Skeletal muscle cell (primary cell): ENCODE measurements at places on chromosomes 2 and 18.

DNA sequence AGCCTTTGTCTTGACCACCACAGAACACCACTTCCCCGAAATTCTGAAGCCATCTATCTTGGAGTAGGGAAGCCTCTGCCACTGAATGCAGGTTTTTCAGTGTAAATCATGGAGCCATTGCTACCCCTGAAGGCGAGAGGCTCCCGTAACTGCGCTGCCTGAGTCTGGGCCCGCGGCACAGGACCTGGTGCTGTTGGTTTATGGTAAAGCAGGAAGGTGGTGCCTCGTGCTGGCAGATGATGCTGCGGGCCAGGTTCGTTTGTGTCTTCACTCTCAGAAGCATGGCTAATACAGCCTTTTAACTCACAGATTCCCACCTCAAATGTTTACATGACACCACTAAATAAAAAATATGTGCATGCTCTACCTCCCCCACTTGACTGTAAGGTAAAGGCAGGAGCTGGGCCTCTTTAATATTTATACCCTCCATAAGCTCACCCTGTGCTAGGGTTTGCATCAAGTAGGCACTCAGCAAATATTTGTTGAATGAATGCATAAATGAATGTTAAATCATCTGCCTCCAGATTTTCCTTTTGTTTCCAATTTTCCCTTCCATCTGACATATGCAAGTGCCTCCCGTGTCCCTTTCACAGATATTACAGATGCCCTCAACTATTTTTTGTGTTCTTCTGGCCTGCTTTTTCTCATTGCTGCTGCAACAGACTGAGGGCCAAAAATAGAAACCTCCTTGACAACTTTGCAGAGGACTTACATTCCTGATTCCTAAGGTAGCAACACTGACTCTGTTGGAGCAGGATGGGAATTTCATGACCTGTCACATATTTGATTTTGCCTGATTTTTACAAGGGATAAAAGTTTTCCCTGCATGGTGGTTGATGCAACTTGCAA lies 83.5 kb upstream of the CPO start:
- no peak for DNase-seq

GRCh38 chr18:13427354-13427753 lies 208.8 kb downstream of the LDLRAD4 start:
- no peak for DNase-seq

GRCh38 chr2:138078153-138078552 lies 113.9 kb downstream of the HNMT start:
- DNase-seq, result no peak

DNA sequence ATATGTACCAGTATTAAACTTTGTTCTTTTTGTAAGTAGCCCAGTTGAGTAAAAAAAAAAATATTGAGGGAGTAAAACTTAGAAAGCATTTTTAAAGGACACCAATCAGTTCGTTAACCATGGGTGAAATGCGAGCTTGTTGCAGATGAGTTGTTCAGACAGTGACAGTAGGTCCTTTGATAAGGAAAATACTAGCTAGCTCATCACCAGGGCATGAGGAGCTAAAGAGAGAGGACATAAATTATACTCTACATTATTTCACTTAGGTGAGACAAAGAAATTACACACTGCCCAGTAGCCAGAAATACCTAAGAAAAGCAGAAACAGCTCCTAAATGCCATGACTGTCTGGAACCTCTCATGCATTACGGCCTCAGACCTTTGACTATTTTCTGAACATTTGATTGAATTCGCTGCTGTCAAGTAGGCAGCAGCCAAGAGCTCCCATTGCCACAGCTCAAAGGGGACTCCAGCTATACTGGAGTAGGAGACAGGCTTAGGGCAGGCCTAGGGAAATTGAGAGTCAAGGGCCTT lies 2.6 kb upstream of the HNRNPLL start:
- DNase-seq, result no peak

GRCh38 chr18:58402951-58403702 lies 225.8 kb downstream of the ALPK2 start:
- no peak for DNase-seq

- peak; percentile 45 for DNase-seq
Observed at GRCh38 chr2:233413559-233414272, 59.4 kb downstream of the DGKD start.

GRCh38 chr2:129877795-129878775 lies 101.4 kb upstream of the RAB6C start:
- peak; percentile 17 for DNase-seq

DNA sequence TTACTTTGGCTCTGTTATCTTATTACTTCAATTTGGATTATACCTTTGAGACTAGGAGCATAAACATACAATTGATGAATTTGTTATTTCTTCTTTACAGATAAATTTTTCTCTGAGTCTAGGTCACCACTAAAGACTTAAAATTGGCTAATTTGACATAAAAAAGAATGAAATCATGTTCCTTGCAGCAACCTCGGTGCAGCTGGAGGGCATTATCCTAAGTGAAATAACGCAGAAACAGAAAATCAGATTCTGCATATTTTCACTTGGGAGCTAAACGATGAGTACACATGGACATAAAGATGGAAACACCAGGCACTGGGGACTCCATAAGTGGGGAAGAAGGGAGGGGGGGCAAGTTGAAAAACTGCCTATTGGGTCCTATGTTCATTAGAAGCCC lies 172.8 kb upstream of the SESTD1 start:
- no peak for DNase-seq

DNA sequence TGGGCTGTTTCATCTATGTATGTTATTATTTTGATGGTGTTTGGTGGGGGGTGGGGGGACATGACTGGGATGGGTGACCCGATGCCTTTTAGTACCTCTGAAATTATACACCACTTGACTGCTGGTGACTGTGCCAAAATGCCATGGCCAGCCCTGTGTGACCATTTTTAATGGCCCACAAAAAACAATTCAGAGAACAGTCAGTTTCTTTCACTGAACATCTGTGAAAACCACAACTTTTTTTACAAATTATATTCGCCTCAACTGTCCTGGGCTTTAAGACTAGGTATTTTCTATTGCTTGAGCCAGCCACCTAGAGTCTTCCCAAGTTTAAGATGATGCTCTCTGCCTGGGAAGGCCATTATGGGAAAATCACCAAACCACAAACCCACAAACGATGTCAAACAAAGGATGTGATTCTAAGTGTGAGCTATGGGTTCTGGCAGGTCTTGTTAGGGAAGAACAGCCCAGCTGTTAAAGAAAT lies 33.9 kb downstream of the FN1 start:
- DNase-seq, result peak; percentile 65

DNA sequence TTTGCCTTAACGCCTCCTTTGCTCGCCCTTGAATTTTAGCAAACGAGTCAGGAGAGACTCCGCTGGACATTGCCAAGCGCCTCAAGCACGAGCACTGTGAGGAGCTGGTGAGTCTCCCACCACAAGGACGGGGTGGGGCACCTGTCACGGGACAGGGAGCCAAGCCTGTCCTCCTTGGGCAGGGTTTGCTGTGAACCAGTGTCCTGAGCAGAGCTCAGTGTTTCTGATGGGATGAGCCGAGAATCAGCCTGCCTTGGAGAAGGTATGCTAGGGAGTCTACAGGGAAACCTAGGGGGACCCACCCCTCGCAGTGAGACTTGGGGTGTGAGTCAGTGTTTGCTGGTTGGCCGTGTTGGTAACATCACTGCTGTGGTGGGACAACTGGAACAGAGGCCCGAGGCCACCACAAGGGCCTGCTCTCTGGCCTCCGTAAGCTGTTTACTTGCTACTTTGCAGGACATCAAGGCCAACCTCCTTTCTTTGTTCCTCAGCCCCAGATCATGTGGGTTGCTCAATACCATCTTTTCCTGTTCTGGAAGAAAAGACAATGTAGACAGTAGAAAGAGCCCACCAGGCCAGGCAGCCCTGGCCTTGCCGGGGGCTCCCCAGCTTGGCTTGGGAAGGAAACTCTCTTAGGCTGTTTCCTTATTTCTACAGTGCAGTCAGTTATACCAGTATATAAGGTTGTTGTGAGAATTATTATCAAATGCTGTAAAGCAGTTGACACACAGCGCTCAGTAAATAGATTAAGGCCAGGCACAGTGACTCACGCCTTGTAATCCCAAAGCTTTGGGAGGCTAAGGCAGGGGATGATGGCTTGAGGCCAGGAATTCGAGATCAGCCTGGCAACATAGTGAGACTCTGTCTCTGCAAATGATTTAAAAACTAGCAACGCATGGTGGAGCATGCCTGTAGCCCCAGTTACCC lies 42.4 kb downstream of the ITGB1BP1 start:
- peak; percentile 74 for DNase-seq

GRCh38 chr2:220071696-220072095 lies 444.3 kb downstream of the SLC4A3 start:
- DNase-seq, result no peak

GRCh38 chr2:165114346-165114939 lies 89.4 kb downstream of the SCN3A start:
- DNase-seq, result peak; percentile 32

GRCh38 chr18:23438608-23439366 lies 14.3 kb upstream of the RIOK3 start:
- no peak for DNase-seq

DNA sequence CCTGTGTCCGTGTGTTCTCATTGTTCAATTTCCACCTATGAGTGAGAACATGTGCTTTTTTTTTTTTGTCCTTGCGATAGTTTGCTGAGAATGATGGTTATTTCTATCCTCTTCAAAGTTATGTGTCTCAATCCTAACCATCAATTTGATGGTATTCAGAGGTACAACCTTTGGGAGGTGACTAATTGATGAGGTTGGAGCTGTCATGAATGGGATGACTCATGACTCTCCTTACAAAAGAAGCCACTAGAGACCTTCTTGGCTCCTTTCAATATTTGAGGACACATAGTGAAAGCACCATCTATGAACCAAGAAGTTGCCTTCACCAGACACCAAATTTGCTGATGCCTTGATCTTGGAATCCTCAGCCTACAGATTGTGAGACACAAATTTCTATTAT lies 677.1 kb upstream of the DDX18 start:
- DNase-seq, result no peak

DNA sequence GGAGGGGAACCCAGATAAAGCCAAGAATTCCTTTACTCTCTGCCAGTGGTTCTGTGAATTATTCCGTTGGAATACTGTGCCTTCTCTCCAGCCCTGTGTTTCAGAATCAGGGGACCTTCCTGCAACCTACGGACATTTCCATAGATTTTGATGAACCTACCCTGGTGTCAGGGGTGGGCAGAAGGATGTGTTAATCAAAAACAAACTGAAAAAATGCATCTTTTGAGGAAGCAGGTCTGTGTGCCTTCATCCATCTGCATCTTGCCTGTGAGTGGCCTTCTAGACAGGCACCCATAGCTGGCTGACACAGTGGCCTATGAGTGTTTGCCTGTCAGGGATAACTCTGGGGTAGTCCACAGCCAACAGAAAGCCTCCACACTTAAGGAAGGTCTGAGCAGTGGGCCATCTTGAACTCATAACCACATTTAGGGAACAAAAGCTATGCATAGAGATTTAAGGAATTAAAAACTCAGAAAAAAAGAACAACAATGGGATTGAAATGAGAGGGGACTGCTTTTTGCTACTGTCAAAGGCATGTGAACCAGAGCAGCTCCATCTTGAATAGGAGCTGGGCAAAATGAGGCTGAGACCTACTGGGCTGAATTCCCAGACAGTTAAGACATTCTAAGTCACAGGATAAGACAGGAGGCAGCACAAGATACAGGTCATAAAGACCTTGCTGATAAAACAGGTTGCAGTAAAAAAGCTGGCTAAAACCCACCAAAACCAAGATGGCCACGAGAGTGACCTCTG lies 45.9 kb upstream of the ITGA6 start:
- no peak for DNase-seq

DNA sequence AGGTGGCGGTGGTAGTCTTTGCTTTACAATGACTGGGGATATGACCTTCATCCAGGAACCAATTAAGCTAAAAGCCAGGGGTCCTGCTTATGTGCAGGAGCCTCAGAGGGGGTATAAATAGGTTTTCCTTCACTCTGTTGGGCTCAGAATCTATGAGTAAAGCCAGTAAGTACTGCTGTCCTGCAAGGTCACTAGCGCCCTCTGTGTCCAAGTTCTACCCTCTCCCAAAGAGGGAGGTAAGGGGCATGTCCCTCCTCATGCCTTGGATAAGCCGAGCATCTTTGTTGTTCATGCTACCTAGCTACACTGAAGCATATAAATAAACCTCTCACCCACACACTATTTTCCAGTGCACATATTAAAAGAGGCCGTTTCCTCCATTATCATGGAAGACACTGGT lies 79.4 kb downstream of the SPRED2 start:
- DNase-seq, result no peak

GRCh38 chr2:148875387-148876051 lies 492 bp downstream of the KIF5C start:
- DNase-seq, result no peak

GRCh38 chr2:240509667-240510512 lies 47.9 kb downstream of the ANKMY1 start:
- no peak for DNase-seq

GRCh38 chr2:78465707-78466106 lies 559.8 kb upstream of the REG3G start:
- DNase-seq, result no peak

GRCh38 chr18:31410716-31411483 lies 34.3 kb downstream of the DSG4 start:
- DNase-seq, result no peak

GRCh38 chr2:127177617-127178263 lies 42.4 kb downstream of the CYP27C1 start:
- DNase-seq, result no peak

GRCh38 chr2:238106698-238107524 lies 6.8 kb downstream of the ESPNL start:
- DNase-seq, result no peak

DNA sequence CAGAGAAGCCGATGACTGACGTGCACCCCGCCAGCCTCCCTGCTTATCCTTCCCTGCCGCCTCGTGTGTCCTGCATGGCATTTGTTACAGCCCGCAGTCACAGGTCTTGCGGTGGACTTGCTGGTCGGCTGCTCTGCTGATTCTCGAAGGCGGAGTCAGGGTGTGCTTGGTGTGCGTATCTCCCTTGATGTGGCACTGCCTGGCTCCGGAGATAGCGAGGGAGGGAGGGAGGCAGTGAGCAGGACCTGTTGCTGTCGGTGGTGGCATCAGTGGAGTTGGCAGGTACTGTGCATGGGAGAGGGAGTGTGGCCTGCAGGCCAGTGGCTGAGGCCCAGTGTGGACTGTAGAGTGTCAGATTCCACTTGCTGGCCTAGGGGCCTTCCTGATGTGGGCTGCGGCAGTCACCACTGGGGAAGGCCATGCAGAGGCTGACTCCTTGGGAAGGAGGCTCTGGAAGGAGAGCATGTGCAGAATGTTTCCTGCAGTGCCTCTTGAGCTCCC lies 198.9 kb downstream of the AGAP1 start:
- no peak for DNase-seq

GRCh38 chr2:23695214-23695889 lies 231.6 kb downstream of the ATAD2B start:
- no peak for DNase-seq

- DNase-seq, result no peak
Observed at GRCh38 chr18:5628512-5629255, 84.9 kb upstream of the EPB41L3 start.
